ENCODE measurements at places on chromosomes 6 and 20. TPM values are rescaled to one million over a fixed set of nuclear protein-coding genes. Genes with fewer than 3 reads are reported as not detected.

BFSP1 gene
- 0.80 TPM for polyA plus RNA-seq

PRL gene
- not detected for polyA plus RNA-seq

BPI gene
- polyA plus RNA-seq = 0.02 TPM

VWA7 gene
- polyA plus RNA-seq = 0.33 TPM

SNAI1 gene
- polyA plus RNA-seq = 1.2 TPM

SRSF12 gene
- 0.31 TPM for polyA plus RNA-seq

C20orf96 gene
- 1.9 TPM for polyA plus RNA-seq

SLC12A5 gene
- 0.25 TPM for polyA plus RNA-seq

UTRN gene
- polyA plus RNA-seq = 9.8 TPM

STX11 gene
- polyA plus RNA-seq = 3.9 TPM

MAPK13 gene
- polyA plus RNA-seq = 91.8 TPM

PAK5 gene
- 0.21 TPM for polyA plus RNA-seq

FAM83B gene
- polyA plus RNA-seq = 9.9 TPM

RAET1E gene
- 25.1 TPM for polyA plus RNA-seq

QRSL1 gene
- 5.6 TPM for polyA plus RNA-seq

MEP1A gene
- not detected for polyA plus RNA-seq

EDN1 gene
- 2.2 TPM for polyA plus RNA-seq

GRM4 gene
- polyA plus RNA-seq = not detected

HLA-DOB gene
- 1.9 TPM for polyA plus RNA-seq

HLA-A gene
- 259 TPM for polyA plus RNA-seq

ADGRF4 gene
- polyA plus RNA-seq = 8.2 TPM

HTR1E gene
- polyA plus RNA-seq = not detected

ESF1 gene
- polyA plus RNA-seq = 8.8 TPM

DEFB114 gene
- polyA plus RNA-seq = not detected

DOK5 gene
- polyA plus RNA-seq = 0.10 TPM

OXT gene
- polyA plus RNA-seq = not detected

MYO6 gene
- 53.1 TPM for polyA plus RNA-seq

HCRTR2 gene
- not detected for polyA plus RNA-seq

PPIL6 gene
- 0.16 TPM for polyA plus RNA-seq

TP53TG5 gene
- polyA plus RNA-seq = 0.13 TPM

GSTA3 gene
- polyA plus RNA-seq = 0.13 TPM

BLCAP gene
- 45.7 TPM for polyA plus RNA-seq

KLC4 gene
- polyA plus RNA-seq = 8.4 TPM

RIPPLY2 gene
- polyA plus RNA-seq = 0.09 TPM

ERVFRD-1 gene
- 0.06 TPM for polyA plus RNA-seq

GLYATL3 gene
- polyA plus RNA-seq = not detected

LGSN gene
- polyA plus RNA-seq = not detected

MMUT gene
- 15.6 TPM for polyA plus RNA-seq

EFHC1 gene
- 14.4 TPM for polyA plus RNA-seq

SLC26A8 gene
- 0.04 TPM for polyA plus RNA-seq

ZNF311 gene
- 0.46 TPM for polyA plus RNA-seq

SIM1 gene
- polyA plus RNA-seq = not detected

DEFB132 gene
- not detected for polyA plus RNA-seq

SNRPB2 gene
- polyA plus RNA-seq = 35.1 TPM

RAB44 gene
- polyA plus RNA-seq = 0.37 TPM

TNF gene
- polyA plus RNA-seq = 2.4 TPM

PARD6B gene
- 1.6 TPM for polyA plus RNA-seq

TFAP2C gene
- polyA plus RNA-seq = 18.3 TPM

COQ3 gene
- polyA plus RNA-seq = 9.5 TPM

NOX3 gene
- polyA plus RNA-seq = not detected

All from esophagus (tissue), 2 donors.